ENCODE measurements at places on chromosomes 3 and 15.

DNA sequence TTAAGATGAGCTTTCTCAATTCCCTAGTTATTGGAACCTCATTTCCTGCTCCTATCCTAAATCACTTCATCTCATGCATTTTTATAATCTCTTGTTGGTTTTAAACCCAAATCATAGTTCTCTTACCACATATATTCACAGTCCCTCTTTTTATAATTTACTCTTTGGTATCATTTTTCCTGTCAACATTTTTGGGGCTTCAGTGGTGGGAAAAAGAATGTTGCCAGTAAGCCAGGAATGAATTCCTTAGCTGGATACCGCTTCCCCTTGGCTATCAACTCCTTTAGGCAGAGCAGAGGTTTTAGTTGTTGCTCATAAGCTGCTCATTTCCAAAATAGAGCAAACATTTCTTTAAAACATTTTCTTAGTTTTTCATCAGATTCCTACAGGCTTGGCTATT, 112.3 kb downstream of the GALK2 start:
- DNase-seq: no peak

GRCh38 chr15:81939604-81940440, 106.0 kb downstream of the MEX3B start:
- no peak for DNase-seq

- no peak for DNase-seq
Measured at GRCh38 chr3:37741644-37742043, 120.0 kb upstream of the CTDSPL start.

- no peak for DNase-seq
Measured at GRCh38 chr3:140258222-140258724, 323.3 kb downstream of the CLSTN2 start.

DNA sequence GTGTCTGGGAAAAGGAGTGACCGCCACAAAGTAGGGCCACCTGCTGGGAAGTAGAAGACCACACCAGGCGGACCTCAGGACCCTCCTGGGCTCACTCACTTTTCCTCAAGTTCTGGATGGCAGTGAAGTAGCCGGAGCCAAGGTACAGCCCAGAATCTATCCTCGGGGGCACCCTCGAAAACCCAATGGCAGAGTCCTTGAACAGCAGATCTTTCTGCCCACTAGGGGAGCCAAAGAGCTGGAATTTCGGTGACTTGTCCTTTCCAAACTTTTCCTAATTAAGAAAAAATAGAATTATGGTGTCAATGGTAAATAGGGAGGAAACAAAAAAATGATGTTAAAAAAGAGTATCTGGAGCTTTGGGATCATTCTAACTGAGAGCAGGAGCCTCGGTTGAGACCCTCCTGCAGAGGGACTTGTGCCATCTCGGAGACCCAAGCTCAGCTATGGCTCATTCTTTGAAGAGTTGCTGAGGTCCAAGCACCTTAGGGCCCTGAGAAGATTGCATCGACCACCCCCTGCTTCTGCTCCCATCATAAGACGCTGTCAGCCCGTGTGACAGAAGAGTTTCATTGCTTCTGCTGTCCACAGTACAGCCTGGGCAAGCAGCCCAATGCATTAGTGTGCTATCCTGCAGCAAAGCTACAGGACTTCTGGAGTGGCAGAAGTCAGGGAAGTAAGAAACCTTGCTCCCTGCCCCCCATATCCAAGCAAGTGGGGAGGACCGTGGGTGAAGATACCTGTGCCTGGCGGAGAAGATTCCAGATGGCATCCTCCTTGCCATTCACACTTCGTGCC, 14.8 kb downstream of the LTF start:
- DNase-seq: no peak

- no peak for DNase-seq
Measured at GRCh38 chr3:33218446-33219174, at the start of gene SUSD5. Gene SUSD5 (minus strand): TSS chr3:33218810. CDS start chr3:33218797, 13 bp downstream.

GRCh38 chr3:119238363-119238762, 2.3 kb downstream of the B4GALT4 start:
- DNase-seq: no peak

- no peak for DNase-seq
Measured at GRCh38 chr3:66463054-66463631, 37.7 kb downstream of the LRIG1 start.

GRCh38 chr15:58451826-58452225, 20.0 kb downstream of the LIPC start:
- no peak for DNase-seq
